ENCODE measurements at places on chromosomes 11 and 22. TPM values are rescaled to one million over a fixed set of nuclear protein-coding genes. Genes with fewer than 3 reads are reported as not detected.

DNA sequence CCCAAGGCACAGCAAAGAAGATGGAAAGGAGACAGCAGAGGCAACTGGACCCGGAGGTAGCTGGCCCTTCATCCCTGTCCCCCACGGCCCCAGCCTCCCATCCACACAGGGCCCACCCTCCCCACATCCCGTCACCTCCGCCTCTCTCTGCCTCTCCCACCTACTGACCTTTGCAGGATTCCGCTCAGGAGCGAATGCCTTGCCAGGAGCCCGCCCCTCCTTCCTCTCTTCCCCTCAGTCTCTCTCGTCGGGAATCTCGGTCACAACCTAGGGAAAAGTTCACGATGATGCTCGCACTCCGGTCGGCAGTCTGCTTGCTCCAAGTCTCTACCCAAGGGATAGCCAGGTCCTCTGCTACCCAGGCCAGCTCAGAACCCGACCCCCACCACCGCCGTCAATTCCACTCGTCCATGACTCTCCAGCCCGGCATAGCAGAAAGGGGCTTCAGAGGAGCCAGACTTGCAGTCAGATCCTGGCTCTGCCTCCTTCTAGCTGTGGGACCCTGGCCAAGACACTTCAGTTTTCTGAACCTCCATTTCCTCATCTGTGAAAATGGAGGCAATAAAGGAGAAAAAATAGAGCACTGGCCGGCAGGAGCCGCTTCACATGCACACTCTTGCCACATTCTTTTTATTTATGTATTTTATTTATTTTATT is 10.2 kb downstream of the AHNAK start:
- no peak for DNase-seq

DNA sequence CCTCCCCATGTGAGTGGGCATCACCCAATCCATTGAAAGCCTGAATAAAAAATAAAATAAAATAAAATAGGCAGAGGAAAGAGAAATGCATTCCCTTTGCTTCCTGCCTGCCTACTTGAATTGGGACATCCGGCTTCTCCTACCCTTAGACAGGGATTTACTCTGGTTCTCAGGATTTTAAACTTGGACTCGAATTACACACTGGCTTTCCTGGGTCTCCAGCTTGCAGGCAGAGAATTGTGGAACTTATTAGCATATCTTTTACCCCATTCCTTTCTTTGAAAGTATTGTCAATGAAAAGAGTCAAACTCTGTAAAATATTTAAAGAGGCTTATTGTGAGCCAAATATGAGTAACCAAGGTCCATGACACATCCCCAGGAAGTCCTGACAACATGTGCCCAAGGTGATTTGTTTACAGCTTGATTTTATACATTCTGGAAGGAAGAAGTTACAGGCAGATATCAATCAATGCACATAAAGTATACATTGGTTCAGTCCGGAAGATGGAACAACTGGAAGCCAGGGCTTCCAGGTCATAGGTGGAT is 78.4 kb upstream of the CCDC90B start:
- no peak for DNase-seq

Gene DDIAS
- 4.4 TPM for polyA plus RNA-seq

DNA sequence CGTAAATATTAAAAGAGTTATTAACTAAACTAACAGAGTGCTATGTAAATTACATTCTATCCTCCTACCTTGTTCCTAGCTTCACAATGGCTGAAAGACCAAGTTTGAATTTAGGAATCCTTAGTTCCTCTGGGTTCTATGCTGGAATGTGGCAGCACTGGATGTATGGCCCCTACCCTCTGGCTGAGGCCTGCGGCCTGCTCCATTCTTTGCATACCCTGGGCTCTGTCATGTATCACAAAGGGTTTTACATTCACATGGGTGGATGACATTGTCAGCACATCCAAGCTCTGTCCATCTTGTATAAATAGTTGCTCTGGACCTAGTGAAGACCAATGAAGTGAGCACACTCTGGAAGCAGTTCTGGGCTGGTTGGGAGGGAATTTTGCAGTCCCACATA is 54.5 kb downstream of the AASDHPPT start:
- no peak for DNase-seq

- DNase-seq: no peak
These were observed 99.4 kb downstream of the SHANK2 start for GRCh38 chr11:71153005-71153390.

DNA sequence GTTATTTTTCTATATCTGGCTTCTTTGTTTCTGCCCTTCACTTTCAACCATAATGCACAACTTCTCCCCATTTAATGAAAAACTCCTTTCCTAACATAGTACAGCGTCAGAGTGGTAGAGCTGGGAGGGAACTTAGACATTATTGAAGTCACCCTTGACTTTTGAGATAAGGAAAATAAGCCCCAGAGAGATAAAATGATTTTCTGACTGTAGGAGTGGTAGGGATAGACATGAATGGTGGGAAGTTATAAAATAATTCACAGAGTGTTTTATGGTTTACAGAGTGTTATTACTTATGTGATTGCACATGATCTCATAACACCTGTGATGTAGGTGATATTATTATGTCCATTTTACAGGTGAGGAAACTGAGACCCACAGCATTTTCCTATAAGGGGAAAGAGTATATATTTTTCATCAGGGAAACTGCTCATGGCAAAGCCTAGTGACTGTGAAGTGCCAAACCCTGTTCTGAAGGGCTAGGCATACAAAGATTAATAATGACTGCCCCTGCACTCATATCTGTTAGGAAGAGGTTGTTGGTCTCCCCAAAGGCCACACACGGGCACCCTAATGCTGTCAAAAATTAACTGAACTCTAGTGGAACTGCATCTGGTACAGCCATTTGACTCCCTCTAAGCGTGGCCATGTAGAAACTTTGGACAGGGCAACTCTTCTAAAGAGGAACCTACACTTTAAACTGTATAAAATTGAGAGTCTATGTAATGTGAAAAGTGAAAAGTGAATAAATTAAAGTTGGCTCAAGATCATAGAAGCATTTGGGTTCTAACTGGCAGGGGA is 61.1 kb upstream of the PICALM start:
- no peak for DNase-seq

- DNase-seq: peak; percentile 33
These were observed 217.3 kb upstream of the GRIA4 start for GRCh38 chr11:105392556-105392955.

Gene NXPE4
- polyA plus RNA-seq: not detected

DNA sequence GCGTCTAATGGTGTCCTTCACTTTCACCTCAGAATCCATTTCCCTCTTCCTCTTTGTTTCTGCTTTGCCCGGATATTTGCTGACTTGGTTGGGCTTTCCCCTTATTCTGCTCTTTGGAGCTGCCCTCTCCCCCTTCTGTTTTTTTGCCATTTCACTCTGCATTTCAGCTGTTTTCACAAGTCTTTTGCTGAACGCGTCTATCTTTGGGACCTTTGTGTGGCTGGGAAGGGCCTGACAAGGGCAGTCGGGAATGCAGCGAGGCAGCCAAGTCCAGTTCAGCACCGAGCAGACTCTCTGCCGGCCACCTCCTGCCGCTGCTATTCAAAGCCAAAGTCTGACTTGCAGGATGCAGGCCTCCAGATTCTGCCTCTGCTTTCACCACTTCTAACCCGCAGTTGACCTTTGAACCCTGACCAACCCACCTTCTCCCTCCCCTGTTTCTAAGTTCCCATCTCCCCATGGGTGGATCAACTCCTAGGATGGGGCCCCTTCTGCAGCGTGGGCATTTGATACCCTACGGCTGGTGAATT is 38.2 kb downstream of the FEZ1 start:
- DNase-seq: no peak

- peak; percentile 100 for DNase-seq
These were observed 11.2 kb upstream of the MALAT1 start for GRCh38 chr11:65487467-65488272.

Measured in BJ (cell line).